ENCODE measurements at places on chromosomes 1 and 21. TPM values are rescaled to one million over a fixed set of nuclear protein-coding genes. Genes with fewer than 3 reads are reported as not detected.

DNA sequence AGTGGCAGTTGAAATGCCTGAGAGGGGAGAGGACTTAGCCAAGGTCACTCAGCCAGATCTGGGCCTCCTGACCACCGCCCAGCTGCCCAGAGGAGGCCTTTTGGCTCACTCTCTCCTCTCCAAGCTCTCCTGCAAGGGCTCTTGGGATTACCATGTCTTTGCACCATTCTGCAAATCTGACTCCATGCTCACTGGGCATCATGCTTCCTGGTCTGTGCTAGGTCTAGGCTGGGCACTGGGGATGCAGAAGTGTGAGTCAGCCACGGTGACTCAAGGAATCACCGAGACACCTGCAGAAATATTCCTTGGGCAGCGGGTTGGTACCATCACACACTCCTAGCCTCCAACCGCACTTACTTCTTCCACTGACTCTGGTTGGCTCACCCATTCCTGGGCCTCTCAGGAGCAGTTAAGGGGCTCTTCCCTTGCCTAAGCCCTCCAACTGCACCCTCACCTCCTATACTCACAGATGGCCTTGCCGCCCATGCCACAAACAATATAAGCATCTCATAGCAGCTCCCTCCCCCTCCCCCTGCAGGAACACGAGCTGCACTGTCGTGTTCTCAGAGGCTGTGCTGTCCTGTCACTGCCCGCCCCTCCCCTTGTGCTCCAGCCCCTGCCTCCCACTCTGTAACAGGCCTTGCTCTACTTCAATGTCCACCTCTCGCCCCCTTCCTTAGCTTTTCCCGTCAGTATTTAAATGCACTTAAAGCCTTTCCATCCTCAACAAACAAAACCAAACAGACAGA lies 34.8 kb downstream of the CDCP2 start:
- peaks cover 6% of the 10 kb centered on the region for H3K4me1 ChIP-seq
- H3K4me3 ChIP-seq = no peak overlapping the region
- peaks cover 8% of the 10 kb centered on the region for H3K27me3 ChIP-seq
- no peak overlapping the region for H3K27ac ChIP-seq

ASPM gene
- total RNA-seq = 87.9 TPM

GRCh38 chr1:151405187-151405951 lies 6.0 kb downstream of the PSMB4 start:
- peaks cover 14% of the 10 kb centered on the region for H3K4me1 ChIP-seq
- H3K36me3 ChIP-seq = peaks cover 78% of the 10 kb centered on the region

DNA sequence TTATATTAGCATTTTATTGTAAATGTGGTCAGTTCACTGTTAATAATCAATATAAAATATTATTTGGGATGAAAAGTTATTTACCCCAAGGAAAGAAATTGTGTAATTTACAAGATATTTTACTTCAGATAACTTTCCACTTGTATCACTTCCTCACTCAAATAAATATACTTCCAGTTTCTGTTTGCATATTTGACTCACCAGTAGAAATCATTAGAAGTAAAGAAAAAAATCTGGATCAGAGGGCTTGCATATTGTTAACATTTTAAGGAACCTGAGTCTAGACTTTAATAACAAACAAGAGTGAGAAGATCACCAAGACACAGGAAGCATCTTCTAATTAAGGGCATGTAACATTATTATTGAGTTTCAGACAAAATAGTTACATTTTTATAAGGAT lies 347 bp upstream of the KRTAP20-4 start:
- H3K27ac ChIP-seq = no peak overlapping the region
- no peak overlapping the region for H3K4me3 ChIP-seq
- DNase-seq = no peak
- no peaks in the 10 kb centered on the region for H3K27me3 ChIP-seq

GRCh38 chr1:192506741-192507155 lies 68.8 kb upstream of the RGS1 start:
- no peak for DNase-seq
- no peak overlapping the region for H3K4me3 ChIP-seq
- no peak overlapping the region for H3K27ac ChIP-seq
- H3K36me3 ChIP-seq = no peaks in the 10 kb centered on the region

GRCh38 chr1:2330035-2330434 lies 61.3 kb downstream of the MORN1 start:
- no peaks in the 10 kb centered on the region for H3K4me1 ChIP-seq
- no peaks in the 10 kb centered on the region for H3K27me3 ChIP-seq
- no peak overlapping the region for H3K4me3 ChIP-seq
- no peak for DNase-seq

- H3K27me3 ChIP-seq = peaks cover 13% of the 10 kb centered on the region
- H3K4me3 ChIP-seq = no peak overlapping the region
- H3K27ac ChIP-seq = no peak overlapping the region
- no peak for DNase-seq
- no peaks in the 10 kb centered on the region for H3K36me3 ChIP-seq
Observed at GRCh38 chr1:74683656-74684055, 10.1 kb upstream of the ERICH3 start.

DNA sequence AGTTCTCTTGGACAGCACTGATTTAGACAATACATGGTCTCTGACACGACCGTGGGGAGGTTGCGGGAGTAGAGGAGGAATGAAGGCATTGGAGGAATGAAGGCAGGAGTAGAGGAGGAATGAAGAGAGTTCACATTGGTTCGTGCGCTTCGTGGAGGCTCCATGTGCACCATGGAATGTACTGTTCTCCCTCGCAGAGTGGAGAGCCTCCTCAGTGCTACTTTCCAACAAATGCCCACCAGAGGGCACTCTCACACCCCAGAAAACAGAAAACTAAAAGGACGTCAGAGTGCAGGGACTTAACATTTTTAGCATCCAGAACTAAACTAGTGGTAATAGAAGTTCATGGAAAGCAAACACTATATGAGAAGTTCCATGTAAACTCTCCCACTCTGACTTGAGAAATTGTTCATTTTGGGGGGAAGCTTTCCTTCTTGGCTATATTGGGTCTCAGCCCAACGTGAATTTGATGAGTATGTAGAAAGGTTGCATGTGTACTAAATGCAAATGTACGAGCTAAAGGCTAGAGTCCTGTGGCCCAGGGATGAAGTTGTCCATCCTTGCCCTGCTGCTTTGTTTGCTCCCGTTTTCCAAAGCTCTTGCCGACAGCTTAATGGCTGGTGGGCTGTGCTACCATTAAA lies 211.6 kb downstream of the LMX1A start:
- H3K4me1 ChIP-seq = no peaks in the 10 kb centered on the region
- H3K27me3 ChIP-seq = peaks cover 2% of the 10 kb centered on the region
- no peak overlapping the region for H3K4me3 ChIP-seq
- DNase-seq = peak; percentile 51
- no peak overlapping the region for H3K27ac ChIP-seq

LCE1B gene
- not detected for total RNA-seq

GRCh38 chr1:113941245-113941559 lies 12.1 kb downstream of the HIPK1 start:
- no peak for DNase-seq
- peak overlapping the region; percentile 4 for H3K4me3 ChIP-seq
- H3K4me1 ChIP-seq = peaks cover 76% of the 10 kb centered on the region

PRELP gene
- not detected for total RNA-seq

GRCh38 chr1:201501812-201502510 lies 5.0 kb downstream of the CSRP1 start:
- no peaks in the 10 kb centered on the region for H3K27me3 ChIP-seq
- DNase-seq = no peak
- H3K4me1 ChIP-seq = peaks cover 30% of the 10 kb centered on the region
- H3K4me3 ChIP-seq = no peak overlapping the region
- H3K36me3 ChIP-seq = peaks cover 14% of the 10 kb centered on the region

GRCh38 chr1:207891148-207891547 lies 19.8 kb downstream of the CD34 start:
- no peak overlapping the region for H3K27ac ChIP-seq
- H3K4me3 ChIP-seq = no peak overlapping the region

ADORA3 gene
- not detected for total RNA-seq

FTCD gene
- total RNA-seq = 0.50 TPM

- H3K27me3 ChIP-seq = no peaks in the 10 kb centered on the region
- no peaks in the 10 kb centered on the region for H3K36me3 ChIP-seq
- H3K27ac ChIP-seq = no peak overlapping the region
- H3K4me1 ChIP-seq = peaks cover 21% of the 10 kb centered on the region
- no peak for DNase-seq
- no peak overlapping the region for H3K4me3 ChIP-seq
Observed at GRCh38 chr21:46141767-46142581, 13.4 kb downstream of the FTCD start.

GRCh38 chr1:220251272-220251671 lies 21.0 kb downstream of the RAB3GAP2 start:
- no peaks in the 10 kb centered on the region for H3K27me3 ChIP-seq
- DNase-seq = no peak
- no peak overlapping the region for H3K4me3 ChIP-seq
- H3K27ac ChIP-seq = no peak overlapping the region
- H3K36me3 ChIP-seq = peaks cover 78% of the 10 kb centered on the region
- no peaks in the 10 kb centered on the region for H3K4me1 ChIP-seq

DNA sequence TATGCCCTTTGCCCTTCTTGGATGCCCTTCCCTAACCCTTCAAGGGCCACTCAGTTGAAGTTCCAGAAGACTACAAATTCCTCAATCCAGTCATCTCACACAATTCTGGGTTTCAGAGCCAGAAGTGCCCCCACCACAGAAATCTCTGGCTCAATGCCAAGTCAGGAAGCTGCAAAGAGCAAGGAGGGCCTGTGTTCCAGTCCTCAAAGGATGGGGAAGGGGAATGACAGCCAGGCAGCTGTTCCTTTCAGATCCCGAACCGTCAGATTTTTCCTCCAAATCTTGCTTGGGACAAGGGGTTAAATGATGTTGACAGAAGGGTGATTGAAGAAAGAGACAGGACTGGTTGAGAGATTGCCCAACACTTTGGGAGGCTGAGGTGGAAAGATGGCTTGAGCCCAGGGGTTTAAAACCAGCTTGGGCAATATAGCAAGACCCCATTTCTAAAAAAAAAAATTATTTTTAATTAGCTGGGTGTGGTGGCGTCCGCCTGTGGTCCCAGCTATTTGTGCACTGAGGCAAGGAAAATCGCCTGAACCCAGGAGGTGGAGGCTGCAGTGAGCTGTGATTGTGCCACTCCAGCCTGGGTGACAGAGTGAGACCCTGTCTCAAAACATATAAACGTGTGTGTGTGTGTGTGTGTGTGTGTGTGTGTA lies 716 bp upstream of the HPDL start:
- no peak for DNase-seq
- peaks cover 17% of the 10 kb centered on the region for H3K36me3 ChIP-seq
- peaks cover 2% of the 10 kb centered on the region for H3K27me3 ChIP-seq
- peak overlapping the region; percentile 83 for H3K4me3 ChIP-seq
- peaks cover 22% of the 10 kb centered on the region for H3K4me1 ChIP-seq

FCGR3A gene
- 0.52 TPM for total RNA-seq

PPM1J gene
- not detected for total RNA-seq

- no peaks in the 10 kb centered on the region for H3K36me3 ChIP-seq
- DNase-seq = no peak
- H3K27me3 ChIP-seq = peaks cover 58% of the 10 kb centered on the region
- H3K27ac ChIP-seq = no peak overlapping the region
- H3K4me3 ChIP-seq = no peak overlapping the region
Observed at GRCh38 chr1:6248161-6248776, 4.3 kb downstream of the HES3 start.

DNA sequence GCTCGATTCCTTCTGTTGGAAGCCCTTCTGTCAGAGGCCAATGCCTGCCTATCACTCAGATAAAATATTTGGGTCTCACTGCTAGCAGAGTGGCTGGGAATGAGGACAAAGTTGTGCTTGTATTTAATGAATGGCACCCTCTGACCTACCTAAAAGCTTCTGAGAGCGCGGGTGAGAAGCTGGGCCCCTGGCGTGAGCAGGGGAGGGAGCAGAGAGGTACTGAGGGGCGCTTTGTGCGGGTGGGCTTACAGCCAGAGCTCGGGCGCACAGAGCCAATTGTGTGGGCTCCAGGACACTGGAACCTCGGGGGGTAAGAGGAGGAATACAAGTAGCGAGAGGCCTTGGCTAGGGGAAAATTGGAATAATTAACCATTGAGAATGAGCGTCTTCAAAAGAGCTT lies 32.3 kb downstream of the PCAT6 start:
- H3K27ac ChIP-seq = no peak overlapping the region
- H3K27me3 ChIP-seq = peaks cover 3% of the 10 kb centered on the region
- DNase-seq = no peak
- peaks cover 6% of the 10 kb centered on the region for H3K4me1 ChIP-seq

DNA sequence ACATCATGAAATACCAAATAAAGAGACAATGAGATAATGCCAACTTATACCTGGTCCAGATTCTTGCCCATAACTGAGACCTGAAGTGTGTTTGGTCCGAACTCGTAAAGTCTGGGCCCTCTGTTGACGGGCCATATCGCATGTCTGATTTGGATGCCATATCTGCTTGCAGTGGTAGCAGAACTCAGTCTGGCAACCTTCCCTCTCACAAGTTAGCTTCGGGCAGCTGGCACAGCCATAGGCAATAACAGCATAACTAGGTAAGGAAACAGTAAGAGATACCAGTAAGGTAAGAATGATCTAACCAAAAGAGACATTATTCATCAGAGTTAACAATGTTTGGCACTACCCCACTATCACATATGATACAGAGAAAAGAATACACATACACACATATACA lies 15.1 kb downstream of the RNF19B start:
- no peaks in the 10 kb centered on the region for H3K27me3 ChIP-seq
- H3K27ac ChIP-seq = no peak overlapping the region
- H3K4me3 ChIP-seq = no peak overlapping the region
- no peak for DNase-seq
- peaks cover 38% of the 10 kb centered on the region for H3K36me3 ChIP-seq

DNA sequence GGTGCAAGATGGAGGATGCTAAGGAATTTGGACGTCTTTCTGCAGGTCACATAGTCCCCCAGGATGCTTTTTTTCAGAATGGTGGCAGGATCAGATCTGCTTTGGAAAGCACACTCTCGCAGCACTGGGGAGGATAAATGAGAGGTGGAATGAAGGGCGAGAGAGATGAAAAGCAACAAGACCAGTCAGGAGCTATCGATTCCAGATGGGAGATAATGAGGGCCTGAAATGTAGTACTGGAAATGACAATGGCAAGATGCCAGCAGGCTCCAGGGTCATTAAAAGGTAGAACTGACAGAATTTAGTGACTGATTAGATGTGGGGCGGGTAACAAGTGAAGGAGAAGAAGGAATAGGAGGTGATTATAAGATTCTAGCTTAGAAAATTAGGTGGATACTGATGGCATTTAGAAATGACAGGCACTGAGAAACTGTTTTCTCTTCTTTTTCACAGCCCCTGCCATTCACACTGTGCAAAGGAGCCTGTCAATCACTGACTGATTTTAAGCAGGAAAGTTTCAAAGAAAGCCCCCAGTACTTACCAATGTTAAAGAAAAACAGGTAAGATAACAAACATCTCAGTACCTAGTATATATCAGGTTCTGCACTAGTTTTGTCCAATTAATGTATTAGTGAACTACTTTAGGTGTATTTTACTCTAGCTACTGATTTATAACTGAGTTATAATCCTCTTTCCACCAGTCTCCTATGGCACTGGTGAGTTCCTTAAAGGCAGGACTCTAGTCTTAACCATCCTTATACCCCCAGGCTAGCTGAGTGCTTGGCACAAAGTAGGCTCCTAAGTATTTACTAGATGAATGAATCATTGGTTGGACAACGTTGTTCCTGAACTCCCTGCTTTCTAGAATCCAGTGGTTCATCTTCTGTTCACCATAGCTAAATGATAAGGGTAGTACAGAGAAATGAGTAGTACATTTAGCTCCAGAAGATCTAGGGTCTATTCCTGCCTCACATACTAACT lies 9.2 kb downstream of the PIGM start:
- H3K27ac ChIP-seq = no peak overlapping the region
- peak; percentile 12 for DNase-seq
- no peak overlapping the region for H3K4me3 ChIP-seq

ASTN1 gene
- total RNA-seq = not detected
